ENCODE measurements at places on chromosomes 12 and 14.

DNA sequence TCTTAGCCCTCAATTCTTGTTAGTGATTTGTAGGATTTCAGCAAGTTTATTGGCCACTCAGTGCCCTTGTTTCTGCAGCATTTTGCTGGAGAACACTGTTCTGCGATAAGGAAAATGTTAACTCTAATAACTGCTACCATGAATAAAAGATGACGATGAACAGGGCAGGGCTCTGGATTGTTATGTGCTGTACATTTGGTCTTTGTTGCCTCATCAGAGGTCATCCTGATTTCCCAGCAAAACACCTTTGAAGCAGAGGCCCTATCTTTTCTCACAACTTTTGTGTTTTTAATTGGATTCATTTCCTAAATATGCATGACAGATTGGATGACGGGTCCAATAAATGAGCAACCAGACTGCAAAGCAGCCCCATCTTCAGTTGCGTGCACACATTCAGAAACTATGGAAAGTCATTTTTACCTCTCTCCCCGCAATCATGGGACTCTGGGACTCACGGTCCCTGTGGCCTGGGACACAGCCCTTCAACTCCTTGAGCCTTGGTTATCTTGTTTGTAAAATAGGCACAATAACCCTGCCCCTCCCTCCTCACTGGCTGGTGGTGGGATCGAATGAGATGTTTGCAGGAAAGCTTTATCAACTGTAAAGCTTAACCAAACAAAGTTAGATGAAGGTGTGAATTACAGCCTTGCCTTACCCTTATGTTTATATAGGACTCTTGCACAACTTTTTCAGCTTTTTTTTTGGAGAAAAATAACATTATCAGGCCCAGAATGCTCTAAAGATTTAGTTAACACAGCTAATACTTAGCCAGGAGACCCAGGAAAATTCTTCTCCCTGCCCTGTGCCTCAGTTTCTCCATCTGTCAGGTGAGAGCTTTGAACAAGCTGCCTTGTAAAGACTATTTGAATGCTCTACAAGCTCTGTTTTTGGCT is 45.4 kb downstream of the RPH3A start:
- DNase-seq = no peak

DNA sequence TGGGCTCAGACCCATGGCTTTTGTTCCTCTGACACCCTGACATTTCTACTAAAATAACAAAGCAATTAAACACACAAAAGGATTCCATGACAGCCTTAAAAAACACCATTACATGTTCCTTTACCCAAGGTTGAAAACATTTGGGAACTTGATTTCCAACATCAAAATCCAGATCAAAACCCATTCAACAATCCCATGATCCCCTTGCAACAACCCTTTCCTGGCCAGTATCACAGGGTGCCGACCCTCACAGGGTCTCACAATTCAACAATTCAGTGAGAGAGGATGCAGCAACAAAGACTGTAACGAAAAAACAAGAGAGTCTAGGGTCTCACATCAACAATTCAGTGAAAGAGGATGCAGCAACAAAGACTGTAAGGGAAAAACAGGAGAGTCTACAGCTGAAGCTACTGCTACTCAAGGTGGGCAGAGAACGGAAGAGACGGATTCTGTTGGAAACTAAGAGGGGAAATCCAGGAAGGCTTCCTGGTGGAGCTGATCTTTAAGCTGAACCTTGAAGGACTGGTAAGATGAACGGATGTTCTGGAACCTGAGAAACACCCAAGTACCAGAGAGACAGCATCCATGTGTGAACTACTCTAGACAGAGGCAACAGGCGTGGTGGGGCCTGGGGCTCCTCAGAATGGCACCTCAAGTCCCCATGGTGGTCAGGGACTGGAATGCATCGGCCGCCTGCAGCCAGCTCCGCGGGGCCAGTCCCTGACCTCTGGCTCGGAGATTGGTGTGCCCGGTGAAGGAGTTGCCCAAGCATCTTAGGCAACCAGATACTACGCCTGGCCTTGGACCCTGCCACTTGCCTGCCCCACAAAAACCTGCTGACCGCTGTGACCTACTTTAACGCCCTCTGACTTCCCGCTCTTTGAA is 22.7 kb upstream of the ZFP36L1 start:
- peak; percentile 27 for DNase-seq

DNA sequence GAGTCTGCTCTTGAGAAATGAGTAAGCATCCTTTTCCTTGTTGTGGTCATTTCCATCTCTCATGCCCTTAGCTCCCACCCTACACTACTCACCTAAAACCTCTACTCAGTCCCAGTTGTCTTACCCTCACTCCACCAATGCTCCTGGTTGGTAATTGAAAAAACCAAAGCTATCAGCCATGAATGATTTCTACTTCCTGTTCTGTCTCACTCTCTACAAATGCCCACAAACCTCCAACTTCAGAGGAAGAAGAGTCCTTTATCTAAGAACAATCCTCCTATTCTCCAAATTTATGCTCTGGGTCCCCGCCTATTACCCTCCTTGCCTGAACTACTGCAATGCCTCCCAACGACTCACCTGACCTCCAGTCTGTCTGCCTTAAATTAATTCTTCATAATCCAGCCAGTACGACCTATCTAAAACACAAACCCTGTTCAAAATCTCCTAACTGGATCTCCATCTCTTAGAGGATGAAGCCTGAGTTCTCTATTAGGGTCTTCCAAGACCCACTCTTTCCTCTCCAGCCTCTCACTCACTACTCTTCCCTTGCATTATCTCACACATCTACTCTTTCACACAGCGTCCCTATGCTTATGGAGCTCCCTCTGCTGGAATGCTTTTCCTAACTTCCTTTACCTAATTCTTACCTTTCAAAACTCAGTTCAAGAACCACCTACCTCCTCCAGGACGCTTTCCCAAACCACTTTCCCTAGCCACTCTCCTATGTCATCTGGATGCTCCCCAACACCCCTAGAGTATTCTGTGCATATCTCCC is 2.2 kb downstream of the DHRS1 start:
- peak; percentile 21 for DNase-seq

- DNase-seq = no peak
These were observed 93.7 kb downstream of the VCPKMT start for GRCh38 chr14:50022661-50023060.

DNA sequence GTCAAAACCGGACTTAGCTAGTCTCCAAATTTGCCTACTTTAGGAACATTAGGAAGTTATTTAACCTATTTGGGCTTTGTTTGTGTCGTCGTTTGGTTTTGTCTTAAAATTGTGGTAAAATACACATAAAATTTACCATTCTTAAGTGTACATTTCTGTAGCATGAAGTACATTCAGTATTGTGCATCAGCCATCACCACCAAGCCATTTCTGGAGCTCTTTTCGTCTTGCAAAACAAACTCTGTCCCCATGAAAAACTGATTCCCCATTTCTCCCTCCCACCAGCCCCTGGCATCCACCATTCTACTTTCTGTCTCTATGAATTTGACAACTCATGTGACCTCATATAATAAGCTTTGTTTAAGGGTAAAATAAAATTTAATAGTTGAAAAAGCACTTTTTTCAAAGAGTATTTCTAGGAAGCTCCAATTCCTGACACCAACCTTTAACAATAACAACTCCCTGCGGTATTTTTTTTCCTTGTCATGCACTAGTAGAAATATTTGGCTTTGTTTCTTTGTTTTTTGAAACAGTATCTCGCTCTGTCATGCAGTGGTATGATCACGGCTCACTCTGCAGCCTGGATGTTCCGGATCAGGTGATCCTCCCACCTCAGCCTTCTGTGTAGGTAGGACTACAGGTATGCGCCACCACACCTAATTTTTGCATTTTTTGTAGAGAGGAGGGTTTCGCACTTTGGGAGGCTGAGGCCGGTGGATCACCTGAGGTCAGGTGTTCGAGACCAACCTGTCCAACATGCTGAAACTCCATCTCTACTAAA is 3.6 kb upstream of the UBC start:
- DNase-seq = no peak

GRCh38 chr12:47488888-47489287 is 216.9 kb downstream of the RPAP3 start:
- no peak for DNase-seq

DNA sequence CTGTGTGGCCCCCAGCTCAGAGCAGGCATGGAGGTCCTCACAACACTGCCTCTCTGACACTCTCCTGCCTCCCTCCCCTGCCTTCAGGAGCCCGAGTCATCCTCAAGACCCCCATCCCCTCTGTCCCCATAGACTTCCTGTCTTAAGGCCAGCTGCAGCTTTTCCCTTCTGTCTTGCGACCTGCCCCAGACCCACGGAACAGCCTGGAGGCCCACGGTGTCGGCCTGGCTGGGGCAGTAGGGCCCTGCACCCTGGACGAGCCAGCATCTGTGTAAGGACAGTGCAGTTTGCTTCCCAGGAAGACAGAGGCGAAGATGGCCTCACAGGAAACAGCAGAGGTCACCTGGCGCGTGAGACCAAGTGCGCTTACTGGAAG is 9.7 kb downstream of the TEDC1 start:
- DNase-seq = no peak

GRCh38 chr14:98965076-98965475 is 306.9 kb downstream of the BCL11B start:
- DNase-seq = no peak

GRCh38 chr14:25680934-25681333 is 631.0 kb upstream of the STXBP6 start:
- DNase-seq = no peak

DNA sequence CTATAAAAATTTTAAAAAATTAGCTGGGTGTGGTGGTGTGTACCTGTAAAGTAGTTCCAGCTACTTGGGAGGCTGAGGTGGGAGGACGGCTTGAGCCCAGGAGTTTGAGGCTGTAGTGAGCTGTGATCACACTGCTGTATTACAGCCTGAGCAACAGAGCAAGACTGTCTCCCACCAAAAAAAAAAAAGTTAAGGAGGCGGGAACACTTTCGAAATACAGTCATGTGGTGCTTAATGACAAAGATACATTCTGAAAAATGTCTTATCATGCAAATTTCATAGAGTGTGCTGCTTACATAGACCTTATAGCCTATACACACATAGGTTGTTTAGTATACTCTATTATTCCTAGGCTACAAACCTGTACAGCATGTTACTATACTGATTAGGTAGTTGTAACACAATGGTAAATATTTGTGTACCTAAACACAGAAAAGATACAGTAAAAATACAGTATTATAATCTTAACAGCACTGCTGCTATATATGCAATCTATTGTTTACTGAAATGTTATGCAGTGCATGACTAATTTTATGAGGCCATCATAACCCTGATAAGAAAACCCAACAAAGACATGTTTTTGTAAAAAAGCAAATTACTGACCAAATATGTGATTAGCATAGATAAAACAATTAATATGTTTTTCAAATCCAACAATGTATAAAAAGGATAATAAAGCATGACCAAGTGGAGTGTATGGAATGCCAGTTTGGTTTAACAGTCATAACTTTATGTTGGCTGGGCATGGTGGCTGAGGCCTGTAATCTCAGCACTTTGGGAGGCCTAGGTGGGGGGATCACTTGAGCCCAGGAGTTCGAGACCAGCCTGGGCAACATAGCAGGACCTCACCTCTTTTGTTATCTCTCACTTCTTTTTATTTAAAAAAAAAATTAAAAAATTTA is 11.4 kb downstream of the EIF2S1 start:
- no peak for DNase-seq

GRCh38 chr14:37842106-37842505 is 246.7 kb downstream of the TTC6 start:
- no peak for DNase-seq

- DNase-seq = no peak
These were observed 535.6 kb upstream of the ATP2B1 start for GRCh38 chr12:90244232-90244631.

DNA sequence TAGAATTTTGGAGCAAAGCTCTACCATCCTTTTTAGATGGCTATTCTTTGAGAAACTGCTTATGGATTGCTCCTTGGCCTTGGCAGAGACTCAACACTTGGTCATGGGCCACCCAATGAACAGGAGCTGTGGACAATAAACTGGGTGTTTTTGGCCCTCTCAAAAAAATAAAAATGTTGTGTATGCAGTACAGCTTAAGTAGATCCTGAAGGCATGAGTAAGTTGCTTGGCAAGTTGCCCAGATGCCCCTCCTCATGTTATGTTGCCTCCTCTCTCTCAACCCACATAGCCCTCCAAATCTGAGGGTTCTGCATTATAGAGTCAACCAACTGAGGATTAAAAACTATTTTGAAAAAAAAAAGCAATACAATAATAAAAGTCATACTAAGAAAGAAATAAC is 124.9 kb downstream of the ATP23 start:
- peak; percentile 11 for DNase-seq

DNA sequence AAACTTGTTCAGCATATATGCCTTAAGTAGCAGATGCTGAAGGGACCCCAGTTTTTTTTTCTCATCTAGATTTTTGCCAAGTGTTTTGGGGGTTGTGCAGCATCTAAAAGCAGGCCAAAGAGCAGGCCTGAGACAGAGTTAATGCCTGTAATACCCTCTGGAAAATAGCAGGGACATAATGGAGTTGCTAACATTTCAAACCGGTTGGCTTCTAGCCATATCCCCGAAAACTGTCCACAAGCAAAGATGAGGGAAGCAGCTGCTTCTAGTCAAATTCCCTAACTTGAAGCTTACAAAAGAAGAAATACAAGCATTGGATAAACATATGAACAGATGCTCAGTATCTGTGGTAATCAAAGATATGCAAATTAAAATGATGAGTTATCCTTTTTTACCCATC is 52.1 kb upstream of the AEBP2 start:
- DNase-seq = no peak

DNA sequence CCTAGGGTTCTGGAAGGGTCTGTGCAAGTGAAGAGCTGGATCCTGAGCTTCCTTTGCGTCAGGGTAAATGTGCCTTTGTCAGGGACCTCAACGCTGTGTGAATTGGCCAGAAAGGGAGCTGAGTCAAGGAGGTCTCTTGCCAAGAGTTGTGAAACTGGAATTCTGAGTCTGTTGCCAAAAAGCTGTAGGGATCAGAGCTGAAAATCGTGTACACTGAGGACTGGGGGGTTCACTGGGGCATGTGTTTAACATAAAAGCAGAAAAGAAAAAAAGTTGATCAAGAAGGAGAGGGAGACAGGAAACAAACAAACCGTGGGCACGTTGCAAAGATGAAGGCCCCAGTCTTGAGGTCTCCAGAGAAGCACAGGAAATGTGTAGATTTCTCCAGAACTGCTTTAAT is 1081.5 kb downstream of the VRK1 start:
- peak; percentile 5 for DNase-seq
